ENCODE measurements at places on chromosomes 5 and 9. TPM values are rescaled to one million over a fixed set of nuclear protein-coding genes. Genes with fewer than 3 reads are reported as not detected.

Gene PTGES
- total RNA-seq: not detected

DNA sequence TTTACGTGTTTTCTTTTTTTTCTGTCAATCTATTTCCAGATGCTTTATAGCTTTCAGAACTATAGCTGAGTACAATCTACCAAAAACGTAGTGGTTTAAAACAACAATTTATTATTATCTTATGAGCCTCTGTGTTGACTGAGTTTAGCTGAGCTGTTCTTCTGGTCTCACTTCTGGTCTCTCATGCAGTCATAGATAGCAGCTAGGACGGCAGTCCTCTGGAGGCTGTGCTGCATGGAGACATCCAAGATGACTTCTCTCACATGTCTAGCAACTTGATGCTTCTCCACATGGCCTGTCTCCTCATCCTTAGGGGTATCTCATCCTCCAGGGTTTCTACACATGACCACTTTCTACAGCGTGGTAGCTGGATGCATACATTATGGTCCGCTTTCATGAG, 22.0 kb upstream of the RAD23B start:
- ATAC-seq: no peak

Gene GFI1B
- total RNA-seq: not detected

- no peak for ATAC-seq
Observed at GRCh38 chr5:80797428-80798024, 142.7 kb upstream of the DHFR start.

GRCh38 chr9:119722384-119722783, 353.1 kb upstream of the BRINP1 start:
- ATAC-seq: no peak

Gene SPINK4
- total RNA-seq: not detected

GRCh38 chr9:134215699-134216448, 51.5 kb upstream of the RNU6ATAC start:
- ATAC-seq: no peak
